ENCODE measurements at places on chromosomes 1 and 21.

- DNase-seq, result no peak
Measured at GRCh38 chr1:223200903-223201302, 57.9 kb upstream of the TLR5 start.

GRCh38 chr1:31736675-31737074, 27.5 kb downstream of the ADGRB2 start:
- DNase-seq, result no peak

GRCh38 chr1:90176530-90176929, 181.6 kb downstream of the ZNF326 start:
- DNase-seq, result no peak

GRCh38 chr21:43692949-43693348, 26.0 kb upstream of the PDXK start:
- no peak for DNase-seq

GRCh38 chr1:60835649-60836048, 246.7 kb upstream of the NFIA start:
- DNase-seq, result no peak

- DNase-seq, result no peak
Measured at GRCh38 chr1:29646161-29646775, 409.9 kb downstream of the PTPRU start.

GRCh38 chr21:45468051-45468970, 63.3 kb downstream of the COL18A1 start:
- no peak for DNase-seq

GRCh38 chr1:36115931-36116330, 9.1 kb downstream of the COL8A2 start:
- no peak for DNase-seq

DNA sequence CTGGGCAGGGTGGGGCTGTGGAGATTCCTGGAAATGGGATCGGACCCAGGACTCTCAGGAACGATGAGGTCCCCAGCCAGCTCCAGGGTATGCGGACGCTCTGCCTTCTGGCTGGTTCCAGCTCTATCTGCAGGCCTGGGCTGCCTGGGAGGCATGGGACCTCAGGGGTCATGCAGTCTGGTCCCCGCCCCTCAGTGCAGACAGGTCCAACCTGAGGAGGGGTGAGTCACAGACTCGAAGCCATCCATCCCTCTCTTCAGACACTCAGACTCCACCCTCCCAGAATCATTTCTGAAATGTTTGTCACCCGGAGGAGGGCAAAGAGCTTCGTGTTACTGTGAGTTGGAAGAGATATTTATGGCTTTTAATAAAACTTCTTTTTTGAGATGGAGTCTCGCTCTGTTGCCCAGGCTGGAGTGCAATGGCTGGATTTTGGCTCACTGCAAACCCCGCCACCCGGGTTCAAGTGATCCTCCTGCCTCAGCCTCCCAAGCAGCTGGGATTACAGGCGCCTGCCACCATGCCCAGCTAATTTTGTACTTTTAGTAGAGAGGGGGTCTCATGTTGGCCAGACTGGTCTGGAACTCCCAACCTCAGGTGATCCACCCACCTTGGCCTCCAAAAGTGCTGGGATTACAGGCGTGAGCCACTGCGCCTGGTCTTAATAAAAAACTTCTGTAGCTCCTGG, 5.9 kb upstream of the MYOM3 start:
- DNase-seq, result no peak

- peak; percentile 63 for DNase-seq
Measured at GRCh38 chr1:221878134-221878533, 136.2 kb upstream of the DUSP10 start.

DNA sequence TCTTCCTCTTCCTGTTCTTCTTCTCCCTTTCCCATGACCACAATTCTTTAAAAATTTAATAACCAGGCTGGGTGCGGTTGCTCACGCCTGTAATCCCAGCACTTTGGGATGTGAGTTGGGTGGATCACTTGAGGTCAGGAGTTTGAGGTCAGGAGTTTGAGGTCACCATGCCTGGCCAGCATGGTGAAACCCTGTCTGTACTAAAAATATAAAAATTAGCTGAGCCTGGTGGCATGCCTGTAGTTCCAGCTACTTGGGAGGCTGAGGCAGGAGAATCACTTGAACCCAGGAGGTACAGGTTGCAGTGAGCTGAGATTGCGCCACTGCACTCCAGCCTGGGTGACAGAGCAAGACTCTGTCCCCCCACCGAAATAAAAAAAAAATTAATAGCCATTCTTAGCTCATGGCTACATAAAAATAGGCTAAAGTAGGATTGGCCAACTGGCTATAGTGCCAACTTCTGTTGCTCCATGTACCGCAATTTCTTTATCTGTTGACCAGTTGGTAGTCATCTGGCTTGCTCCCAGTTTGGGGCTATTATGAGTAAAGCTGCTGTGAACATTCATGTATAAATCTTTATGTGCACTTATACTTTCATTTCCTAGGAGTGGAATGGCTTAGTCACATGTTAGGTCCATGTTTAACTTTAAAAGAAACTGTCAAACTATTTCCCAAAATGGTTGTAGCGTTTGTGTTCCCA, 136.3 kb downstream of the PEX14 start:
- DNase-seq, result no peak

GRCh38 chr1:59596432-59596831, 218.3 kb upstream of the HOOK1 start:
- no peak for DNase-seq

- no peak for DNase-seq
Measured at GRCh38 chr1:243471026-243471685, 215.3 kb downstream of the SDCCAG8 start.

All from activated CD4-positive, alpha-beta T cell treated with anti-CD3 and anti-CD28 coated beads, Interleukin-10, Interleukin-2, amounts not matched to agents 100 ng/mL and 50 ng/mL, durations not matched to agents 16 hours and 8 hours (primary cell).